Lower lobe of right lung (tissue), 2 donors: ENCODE measurements at places on chromosomes 7 and 10.

GRCh38 chr7:151056666-151057505 is 811 bp downstream of the CDK5 start:
- no peak for DNase-seq

GRCh38 chr7:117562759-117563158 is 82.9 kb downstream of the CFTR start:
- no peak for DNase-seq

GRCh38 chr7:107201795-107202450 is 33.1 kb downstream of the HBP1 start:
- no peak for DNase-seq

DNA sequence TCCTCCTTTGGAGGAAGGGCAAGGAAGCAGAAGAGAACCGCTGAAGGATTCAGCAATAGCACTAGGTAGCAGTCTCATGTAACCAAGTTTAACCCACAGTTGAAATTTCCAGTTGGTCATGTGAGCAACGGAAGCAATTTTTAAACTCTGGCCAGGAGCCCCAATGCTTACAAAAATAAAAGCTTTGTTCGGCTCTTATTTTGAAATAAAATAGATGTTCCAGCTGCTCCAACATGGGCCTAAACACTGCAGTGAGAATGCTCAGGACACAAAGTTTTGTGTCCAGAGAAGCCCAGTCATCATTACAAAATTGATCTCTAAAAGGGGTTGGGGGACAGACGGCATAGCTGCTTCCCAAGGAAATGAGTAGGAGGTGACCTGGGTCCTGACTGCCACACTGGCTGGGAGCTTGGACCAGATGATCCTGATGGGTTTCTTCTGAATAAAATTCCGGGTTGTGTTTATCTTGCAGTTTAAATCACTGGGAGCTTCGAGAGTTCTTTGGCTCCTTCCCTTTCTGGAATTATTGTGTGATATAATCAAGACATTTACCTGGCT is 452 bp upstream of the TMEM140 start:
- DNase-seq: no peak
